Motor neuron (in vitro differentiated cells): ENCODE measurements at places on chromosomes 3 and 15. TPM values are rescaled to one million over a fixed set of nuclear protein-coding genes. Genes with fewer than 3 reads are reported as not detected.

GRCh38 chr15:72732086-72732485, 46.1 kb downstream of the BBS4 start:
- ATAC-seq, result no peak

- no peak for ATAC-seq
These were observed 102.8 kb downstream of the EEFSEC start for GRCh38 chr3:128256131-128256530.

DNA sequence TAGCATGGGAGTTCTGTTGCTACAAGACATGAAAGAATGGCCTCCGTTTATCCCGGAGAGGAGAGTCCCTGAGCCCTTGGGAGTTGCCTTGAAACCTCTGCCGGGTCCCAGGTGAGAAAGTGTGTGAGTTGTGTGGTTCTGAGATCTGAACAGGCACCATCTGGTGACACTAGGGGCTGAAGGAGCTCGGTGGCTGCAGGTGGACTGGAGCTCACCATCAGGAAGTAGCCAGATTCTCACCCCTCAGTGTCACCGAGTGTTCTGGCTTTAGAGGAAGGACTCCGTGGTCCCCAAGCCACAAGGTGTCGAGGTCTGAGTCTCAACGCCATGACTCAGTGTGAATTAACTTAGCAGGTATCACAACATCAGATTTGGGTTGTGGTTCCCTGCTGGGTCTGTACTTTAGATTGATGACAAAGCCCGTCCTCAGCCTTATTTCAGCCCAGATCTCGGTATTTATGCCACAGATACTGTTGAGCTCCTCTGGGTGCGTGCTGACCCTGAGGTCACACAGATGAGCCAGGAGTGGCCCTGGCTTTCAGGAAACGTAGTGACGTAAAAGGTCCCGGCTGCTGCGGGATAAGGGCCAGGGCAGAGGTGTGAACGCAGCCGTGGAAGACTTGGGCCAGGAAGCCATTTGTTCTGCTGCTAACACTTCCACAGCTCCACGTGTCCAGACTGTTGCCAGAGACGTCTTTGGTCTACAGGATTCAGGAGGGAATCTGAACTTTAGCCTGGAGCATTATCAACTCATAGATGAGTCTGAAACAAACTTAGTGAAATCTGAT, 54.4 kb downstream of the PGPEP1L start:
- ATAC-seq, result no peak

DNA sequence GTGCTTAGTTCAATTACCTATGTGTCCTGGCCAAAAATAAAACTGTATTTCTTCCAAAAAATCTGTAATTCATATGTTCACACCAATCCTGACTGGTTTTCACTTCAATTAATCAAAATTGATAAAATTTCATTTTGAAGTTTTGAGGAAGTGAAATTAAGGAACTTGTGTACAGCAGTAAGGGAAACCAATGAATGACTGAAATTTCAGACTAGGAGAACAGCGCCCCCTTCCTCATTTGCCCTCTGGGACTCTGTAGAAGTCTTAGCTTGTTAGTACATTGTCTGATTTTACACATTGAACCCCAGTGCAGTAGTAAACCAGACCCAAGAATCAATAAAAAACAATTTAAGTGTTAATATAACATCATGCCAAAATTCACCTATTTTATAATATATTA, 495.3 kb upstream of the AGTR1 start:
- no peak for ATAC-seq

DNA sequence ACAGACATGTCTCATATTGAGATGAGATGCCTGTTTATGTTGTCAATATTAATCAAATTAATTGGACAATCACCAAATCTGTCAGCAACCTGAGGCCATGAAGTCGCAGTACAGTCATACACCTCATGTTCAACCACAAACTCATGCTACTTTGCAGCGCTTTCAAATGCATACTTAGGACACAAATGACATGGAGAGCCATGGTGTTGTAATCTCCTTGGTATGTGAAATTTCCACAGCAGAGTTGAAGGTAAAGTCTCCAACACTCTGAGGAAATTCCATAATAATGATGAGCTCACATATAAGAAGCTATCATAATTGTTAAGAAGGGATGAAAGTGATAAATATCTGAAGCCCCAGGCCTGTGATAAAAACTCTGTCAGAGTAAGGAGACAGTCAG, 873.9 kb downstream of the MCTP2 start:
- no peak for ATAC-seq

ZNF35 gene
- total RNA-seq, result 9.7 and 10.3 TPM in 2 replicates

CHRM5 gene
- total RNA-seq, result 0.23 and 0.26 TPM in 2 replicates

HAUS2 gene
- total RNA-seq, result 21.2 and 26.2 TPM in 2 replicates

NTRK3 gene
- total RNA-seq, result 11.6 and 13.6 TPM in 2 replicates
